ENCODE measurements at places on chromosomes 3 and 15.
A peak's percentile ranks its signal among the peaks of the same experiment; 100 is the strongest.

GRCh38 chr3:94524102-94524919 is 461.4 kb downstream of the NSUN3 start:
- DNase-seq: peak; percentile 21

GRCh38 chr3:120416868-120417267 is 33.9 kb downstream of the FSTL1 start:
- no peak for DNase-seq

GRCh38 chr3:13013994-13014754 is 59.1 kb downstream of the IQSEC1 start:
- DNase-seq: no peak

- no peak for DNase-seq
Observed at GRCh38 chr3:174636451-174636850, 222.7 kb upstream of the NAALADL2 start.

DNA sequence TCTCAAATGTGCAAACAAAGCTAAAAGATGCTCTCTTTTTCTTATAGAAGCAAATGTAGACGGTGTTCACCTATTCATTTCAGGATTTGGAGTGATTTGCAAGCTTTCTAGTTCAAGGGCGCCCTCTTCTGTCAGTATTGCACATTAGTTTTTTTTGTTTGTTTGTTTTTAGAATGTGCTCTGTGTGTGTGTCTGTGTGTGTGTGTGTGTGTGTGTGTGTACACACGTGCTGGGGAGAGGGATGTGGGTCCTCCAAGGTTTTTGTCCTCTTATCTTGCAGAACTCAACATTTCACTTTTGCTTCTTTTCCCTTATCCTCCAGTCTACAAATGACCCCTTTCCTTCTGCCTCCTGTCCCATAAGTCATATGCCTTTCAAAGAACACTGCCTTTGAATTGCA is 23.5 kb downstream of the DNAH1 start:
- peak; percentile 68 for DNase-seq

- DNase-seq: no peak
Observed at GRCh38 chr3:1232276-1232675, 139.5 kb downstream of the CNTN6 start.

DNA sequence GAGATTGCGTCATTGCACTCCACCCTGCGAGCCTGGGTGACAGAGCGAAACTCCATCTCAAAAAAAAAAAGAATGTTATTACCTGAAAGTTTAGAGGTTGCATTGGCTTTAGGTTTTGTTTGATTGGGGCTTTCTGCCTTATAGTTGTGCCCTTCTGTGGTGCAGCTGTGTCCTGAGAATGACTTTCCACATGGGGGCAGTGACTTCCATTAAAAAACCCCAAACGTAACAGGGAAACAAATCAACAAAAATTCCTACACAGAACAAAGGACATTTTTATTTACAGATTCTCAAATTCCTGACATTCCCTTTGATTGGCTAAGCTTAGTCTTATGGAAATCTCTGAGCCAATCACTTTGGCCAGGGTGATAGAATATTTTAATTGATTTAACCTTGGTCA is 154.1 kb upstream of the GPR149 start:
- no peak for DNase-seq

DNA sequence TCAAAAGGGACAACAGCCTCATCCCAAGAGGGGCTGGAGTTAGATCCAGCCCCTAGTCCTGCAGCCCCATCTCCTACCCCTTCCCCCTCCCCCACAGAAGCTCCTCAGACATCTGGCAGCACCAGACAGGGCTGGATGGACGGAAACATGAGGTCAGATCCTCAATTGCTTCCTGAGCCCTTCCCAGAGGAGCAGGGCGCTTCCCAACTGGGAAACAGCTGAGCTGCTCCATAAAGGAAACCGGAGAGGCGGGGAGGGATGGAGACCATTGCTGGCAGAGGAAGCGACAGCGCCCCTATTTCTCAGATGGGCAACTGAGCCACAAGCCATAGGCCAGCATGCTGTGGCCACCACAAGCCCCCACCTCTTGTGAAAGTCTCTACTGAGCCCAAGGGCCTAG is 18.3 kb upstream of the CYP11A1 start:
- no peak for DNase-seq

DNA sequence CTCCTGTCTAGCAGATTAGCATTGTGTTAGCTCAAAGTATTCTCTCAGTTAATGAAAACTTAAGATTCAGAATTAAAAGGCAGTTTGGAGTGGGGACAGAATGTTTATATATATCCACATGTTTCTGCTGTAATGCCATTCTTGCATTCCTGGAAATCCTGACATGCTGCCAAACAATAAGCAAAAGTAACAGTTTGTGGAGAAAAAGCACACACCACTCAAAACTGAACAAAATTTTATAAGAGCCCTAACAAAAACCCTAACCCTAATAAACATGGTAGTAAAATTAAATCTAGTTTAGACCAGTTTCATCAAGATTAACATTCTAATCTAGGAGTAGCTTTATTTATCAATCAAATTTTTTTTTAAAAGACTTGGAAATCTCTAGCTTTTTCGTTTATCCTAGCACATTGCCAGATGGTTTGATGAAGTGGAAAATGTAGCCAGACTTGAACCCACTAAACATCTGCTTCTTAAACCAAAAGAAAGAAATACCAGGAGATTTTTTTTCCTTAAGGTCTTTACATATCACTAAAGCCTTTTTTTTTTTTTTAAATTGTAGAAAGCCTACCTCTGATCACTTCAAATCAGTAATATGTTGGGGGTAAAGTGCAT is 3.7 kb downstream of the TCAIM start:
- DNase-seq: no peak
